ENCODE measurements at places on chromosomes 4 and X.

DNA sequence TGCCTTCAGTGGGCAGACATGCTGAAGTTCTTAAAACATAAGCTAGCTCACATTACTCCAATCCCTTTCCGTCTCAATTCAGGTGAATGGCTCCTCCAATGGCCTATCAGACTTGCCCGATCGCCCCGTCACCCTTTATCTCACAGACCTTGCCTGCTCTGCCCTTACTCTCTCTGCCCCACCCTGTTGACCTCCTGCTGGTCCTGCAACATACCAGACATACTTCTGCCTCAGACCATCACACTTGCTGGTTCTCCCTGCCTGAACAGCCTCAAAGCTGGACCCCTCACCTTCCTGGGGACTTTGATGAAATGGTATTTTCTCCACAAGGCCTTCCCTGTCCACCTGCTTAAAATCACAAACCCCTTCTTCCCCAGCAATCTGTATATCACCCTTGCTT lies 340.1 kb upstream of the NR3C2 start:
- no peak for DNase-seq

DNA sequence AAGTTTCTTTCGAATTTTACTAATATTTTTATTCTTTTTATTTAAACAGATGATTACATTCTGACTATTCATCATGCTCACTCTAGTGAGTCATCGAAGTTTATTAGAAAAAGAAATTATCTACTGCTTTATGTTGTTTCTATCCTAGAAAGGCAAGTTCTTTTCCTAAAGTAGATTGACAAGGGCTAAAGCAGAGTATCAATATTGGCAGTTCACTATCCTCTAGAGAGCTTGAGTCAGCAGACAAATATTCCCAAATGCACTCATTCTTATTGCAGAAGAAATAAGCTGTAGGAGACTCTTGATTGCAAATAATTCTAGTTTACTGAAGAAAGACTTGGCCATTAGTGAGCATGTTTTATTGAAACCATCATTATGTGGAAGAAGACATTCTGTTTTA lies 911.8 kb downstream of the CENPC start:
- no peak for DNase-seq

DNA sequence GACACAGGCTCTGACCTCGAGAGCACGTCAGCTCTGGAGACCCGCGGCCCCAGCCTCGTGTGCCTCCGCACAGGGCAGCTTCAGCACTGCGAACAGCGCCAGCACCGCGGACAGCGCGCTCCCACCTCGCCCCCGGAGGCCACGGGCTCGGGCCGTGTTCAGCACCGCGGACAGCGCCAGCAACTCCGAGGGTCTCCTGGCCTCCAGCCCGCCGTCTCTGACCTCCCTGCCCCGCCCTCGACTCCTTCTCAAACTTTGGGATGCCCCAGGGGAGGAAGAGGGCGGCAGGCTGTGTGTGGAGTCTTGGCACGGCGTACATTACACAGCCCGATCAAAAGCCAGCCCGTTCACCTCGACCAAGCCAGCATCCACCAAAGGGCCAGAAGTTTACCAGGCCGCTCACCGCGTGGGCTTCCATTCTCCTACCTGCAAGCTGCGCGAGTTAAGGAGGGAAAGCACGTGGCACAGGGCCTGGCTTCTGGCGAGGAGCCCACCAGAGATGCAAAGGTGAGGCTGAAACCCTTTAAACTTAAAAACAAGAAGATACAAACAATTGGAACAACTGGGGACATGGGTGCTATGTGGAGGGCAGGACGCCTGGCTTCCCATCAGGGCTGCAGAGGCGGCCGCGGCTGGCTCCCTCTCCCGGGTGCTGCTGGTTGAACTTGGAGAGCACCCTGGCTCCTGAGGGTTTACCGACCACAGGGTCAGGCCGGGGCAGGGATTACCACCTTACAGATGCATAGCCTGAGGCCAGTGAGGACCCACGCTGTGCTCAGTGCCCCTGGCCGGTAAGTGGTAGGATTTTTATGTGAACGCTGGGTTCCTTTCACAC lies 4.5 kb upstream of the NKX1-1 start:
- no peak for DNase-seq

GRCh38 chr4:8200302-8200975 lies 1.3 kb downstream of the SH3TC1 start:
- DNase-seq = no peak

DNA sequence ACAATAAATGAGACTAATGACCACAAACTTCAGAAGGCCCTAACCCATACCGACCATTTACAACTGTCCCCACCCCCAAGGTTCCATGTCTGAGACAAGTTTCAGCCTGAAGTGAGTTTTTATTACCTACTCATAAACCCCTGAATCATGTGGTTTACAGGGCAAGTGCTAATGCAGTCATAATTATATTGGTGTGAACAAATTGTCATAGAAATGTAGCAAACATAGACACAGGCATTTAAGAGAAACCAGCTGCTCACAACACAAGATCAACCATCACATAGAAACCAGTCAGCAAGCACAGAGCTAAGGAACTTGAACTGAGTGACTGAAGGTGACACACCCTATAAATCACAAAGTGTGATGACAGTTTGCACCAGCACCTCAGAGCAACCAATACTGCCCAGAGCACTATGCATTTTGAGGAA lies 173.8 kb upstream of the MID1 start:
- no peak for DNase-seq

GRCh38 chr4:184282895-184283654 lies 65.4 kb upstream of the ENPP6 start:
- no peak for DNase-seq

GRCh38 chrX:123833387-123833786 lies 26.5 kb upstream of the XIAP start:
- peak; percentile 68 for DNase-seq

DNA sequence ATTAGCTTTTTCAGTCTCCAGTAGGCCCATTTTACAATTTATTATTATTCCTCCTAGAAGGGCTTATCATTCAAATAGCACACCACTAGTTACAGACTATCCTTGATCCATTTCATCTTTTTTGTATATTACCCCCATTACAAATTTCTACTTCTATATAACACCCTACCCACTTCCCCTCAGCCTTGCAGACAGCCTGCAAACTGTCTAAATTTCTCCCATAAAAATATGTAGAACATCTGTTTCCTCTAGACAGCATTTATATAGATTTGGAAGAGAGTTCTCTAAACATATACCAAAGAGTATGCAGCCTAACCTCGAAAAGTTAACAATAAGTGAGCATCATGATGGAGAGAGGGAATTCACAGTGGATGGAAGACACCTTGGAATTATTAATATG lies 30.8 kb downstream of the COMMD8 start:
- no peak for DNase-seq

GRCh38 chr4:6573986-6574746 lies 823 bp upstream of the MAN2B2 start:
- DNase-seq = no peak

DNA sequence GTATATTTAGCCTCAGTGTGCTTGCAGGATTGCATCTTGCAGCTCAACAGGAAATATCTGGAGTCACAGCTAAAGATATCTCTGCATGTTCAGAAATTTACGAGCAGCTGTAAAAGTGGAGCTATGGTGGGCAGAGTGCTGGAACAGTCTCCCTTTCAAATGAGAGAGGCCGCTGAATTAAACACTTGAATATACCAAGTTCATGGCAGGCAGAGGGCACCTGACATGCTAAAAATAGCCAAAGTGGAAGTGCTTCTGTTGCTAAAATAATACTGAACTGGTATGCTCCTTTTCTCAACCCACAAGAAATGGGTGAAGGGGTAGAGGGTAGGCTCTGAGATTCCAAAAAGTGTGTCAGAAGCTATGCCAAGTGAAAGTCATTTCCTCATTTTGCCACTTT lies 98.1 kb downstream of the MGST2 start:
- no peak for DNase-seq

GRCh38 chr4:92099861-92100260 lies 203.9 kb upstream of the GRID2 start:
- DNase-seq = no peak

DNA sequence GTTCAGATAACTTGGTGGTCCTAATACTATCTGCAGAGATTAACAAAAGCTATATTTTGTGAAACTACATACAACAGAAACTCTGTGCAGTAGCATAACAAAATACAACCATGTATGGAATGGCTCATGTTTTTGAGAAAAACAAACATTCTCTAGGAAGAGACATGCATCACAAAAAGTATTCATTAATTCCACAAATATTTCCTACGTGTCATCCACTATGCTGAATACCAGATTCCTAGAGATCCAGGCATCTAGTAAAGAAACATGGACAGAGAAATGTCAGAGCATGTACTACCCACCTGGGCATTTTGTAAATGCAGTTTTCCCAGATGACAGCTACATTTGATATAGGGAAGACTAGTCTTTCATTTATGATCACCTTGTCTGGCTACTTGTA lies 248.1 kb downstream of the OPHN1 start:
- DNase-seq = no peak

DNA sequence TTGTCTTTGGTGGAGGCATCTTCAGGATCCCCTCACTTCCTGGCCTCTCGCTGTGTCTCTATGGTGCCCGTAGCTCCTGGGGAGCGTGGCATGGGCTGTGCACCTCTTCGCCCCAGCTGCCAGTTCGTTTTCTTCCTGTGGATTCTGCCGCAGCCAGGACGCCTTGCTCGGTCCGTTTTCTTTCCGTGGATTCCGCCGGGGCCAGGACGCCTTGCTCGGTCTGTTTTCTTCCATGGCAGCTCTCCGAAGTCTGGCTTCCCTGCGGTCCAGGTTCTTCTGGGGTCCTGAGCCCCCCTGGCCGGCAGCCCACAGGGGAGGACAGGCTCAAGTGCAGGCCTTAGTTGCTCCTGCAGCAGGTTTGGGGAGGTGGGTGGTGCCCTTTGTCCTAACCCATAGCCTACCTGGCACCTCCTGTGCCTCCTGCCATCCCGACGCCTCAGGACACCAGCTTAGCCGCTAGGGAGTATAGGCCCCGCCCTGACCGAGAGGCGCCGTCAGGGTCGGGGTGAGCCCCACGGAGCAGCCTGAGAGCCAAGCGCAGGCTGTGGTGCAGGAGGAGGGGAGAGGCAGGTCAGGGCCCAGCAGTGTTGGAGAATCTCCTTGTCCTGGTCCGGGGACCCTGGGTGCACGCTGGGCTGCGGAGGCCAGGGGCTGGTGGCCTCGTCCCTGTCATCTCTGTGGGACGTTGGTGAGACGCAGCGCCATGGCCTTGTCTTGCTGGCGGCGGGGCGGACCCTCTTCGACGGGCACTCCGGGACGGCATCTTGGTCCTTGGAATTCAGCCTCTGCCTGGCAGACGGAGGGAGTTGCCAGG lies 27.1 kb downstream of the UVSSA start:
- DNase-seq = no peak

GRCh38 chr4:84491481-84491880 lies 7.6 kb downstream of the NKX6-1 start:
- DNase-seq = no peak

- no peak for DNase-seq
Observed at GRCh38 chr4:20299515-20299914, 47.8 kb downstream of the SLIT2 start.

DNA sequence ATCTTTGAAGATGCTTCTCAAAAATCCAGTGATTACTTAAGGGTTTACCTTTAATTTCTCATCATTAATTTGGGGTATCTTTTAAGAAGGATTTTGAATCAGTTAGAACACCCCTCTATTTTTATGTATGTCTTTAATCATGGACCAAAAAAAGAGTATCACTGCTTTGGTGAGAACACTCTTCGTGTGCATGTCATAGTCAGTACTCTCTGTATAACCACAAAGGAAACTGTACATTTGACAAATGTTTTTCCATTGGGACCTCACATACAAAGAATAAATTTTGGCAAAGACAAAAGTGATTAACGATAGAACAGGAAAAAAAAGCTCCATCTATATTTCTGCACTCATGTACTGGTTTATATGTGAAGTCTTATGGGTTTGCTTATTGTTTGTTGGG lies 31.3 kb downstream of the FAM241A start:
- no peak for DNase-seq

DNA sequence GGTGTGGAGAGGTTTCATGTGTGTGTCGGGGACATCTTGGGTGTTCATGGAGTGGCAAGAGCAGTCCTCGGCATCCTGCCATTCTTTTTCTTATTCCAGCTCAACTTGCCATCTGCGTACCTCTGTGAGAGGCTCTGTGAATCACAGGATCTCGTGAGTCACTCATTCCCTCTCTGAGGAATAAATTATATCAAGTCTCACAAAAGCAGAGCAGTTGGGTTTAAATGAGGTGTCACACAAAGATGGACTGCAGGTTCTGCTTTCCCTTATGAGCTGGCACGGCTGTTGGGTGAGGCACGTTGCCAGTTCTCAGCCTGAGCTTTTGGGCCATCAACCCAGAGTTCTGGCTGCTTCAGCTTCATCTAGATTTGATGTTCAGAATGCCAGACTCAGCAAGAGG lies 6.8 kb upstream of the OCIAD2 start:
- peak; percentile 19 for DNase-seq

DNA sequence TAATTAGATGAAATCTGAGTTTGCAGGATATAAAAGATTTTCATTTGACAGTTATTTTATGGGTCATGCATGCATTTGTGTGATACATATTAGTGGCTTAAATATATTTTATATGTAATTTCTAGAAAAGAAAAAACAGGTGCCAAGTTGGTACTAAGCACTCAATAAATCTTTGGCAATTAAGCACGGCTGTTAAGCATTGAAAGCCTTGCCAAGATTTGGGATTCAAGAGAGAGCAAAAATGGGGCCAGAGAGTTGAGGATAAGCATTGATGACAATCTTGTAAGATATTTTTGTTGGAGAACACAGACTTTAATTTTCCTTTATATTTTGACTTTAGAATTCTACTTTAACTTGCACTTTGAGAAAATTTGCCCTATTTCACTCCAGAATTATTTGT lies 249.8 kb upstream of the MAD2L1 start:
- DNase-seq = no peak

DNA sequence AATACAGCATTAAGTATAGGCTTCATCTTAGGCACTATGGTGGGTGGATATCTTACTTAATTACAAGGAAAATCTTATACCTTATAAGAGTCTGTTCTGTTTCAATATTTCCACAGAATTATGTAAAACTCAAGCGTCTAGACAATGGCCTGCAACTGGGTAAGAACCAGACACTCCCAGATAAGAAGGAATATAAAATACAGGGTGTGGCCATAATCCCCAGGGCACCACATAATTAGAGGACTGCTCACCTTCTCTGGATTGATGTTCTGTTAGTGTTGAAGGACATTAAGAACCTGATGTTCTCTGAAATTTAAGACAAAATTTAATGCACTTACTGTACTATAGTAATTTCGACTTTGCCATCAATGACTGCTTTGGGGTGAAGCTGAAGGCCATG lies 198.2 kb upstream of the ARSJ start:
- DNase-seq = no peak

GRCh38 chr4:1408418-1408817 lies 2.2 kb upstream of the NKX1-1 start:
- DNase-seq = no peak

GRCh38 chr4:70842761-70843435 lies 3.2 kb upstream of the GRSF1 start:
- no peak for DNase-seq

GRCh38 chrX:130028196-130028595 lies 45.8 kb downstream of the BCORL1 start:
- no peak for DNase-seq
